T-helper 2 cell (primary cell): ENCODE measurements at places on chromosomes 1 and 21.

DNA sequence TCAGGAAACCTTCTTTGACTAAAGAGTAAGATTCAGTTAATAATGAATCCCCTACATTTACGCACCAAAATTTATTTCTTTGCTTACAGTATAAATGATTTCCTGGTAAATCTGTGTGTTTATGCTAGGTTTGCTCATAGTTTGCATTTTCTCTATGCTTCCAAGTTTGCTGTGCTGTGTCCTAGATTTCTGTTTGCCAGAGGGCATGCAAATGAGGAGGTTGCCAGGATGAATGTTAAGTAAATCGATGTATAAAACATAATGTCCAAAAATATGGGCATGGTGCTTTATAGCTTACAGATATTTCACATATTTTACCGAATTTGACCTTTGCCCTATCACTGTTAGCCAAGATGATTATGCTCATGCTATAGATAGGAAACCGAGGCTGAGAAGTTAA, 63.8 kb downstream of the TBX19 start:
- no peak for DNase-seq

DNA sequence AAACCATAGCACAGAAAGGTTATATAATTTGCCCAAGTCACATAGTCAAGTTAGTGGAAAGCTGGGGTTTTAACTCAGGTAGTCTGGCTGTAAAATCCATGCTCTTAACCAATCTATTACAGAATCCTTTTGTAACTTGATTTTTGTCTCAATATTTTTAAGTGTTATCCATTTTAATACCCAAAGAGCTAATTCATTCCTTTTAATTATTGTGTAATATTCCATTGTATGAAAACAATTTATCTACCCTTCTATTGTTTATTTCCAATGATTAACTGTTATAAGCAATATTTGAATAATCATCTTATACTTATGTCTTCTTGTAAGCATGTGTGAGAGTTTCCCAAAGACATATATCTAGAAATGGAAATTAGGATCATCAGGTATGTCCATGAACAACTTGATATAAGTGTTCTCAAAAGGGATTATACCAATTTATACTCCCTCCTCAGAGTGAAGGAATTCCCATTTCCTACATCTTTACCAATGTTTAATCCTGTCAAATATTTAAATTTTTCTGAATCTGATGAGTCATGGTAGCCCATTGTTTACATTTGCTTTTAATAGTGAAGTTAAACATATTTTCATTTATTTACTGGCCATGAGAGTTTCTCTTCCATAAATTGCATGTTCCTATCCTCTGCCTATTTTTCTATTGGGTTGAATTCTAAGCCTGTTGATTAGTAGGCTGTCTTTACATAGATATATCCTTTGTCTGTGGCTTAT, 13.9 kb downstream of the TEX50 start:
- DNase-seq, result no peak

DNA sequence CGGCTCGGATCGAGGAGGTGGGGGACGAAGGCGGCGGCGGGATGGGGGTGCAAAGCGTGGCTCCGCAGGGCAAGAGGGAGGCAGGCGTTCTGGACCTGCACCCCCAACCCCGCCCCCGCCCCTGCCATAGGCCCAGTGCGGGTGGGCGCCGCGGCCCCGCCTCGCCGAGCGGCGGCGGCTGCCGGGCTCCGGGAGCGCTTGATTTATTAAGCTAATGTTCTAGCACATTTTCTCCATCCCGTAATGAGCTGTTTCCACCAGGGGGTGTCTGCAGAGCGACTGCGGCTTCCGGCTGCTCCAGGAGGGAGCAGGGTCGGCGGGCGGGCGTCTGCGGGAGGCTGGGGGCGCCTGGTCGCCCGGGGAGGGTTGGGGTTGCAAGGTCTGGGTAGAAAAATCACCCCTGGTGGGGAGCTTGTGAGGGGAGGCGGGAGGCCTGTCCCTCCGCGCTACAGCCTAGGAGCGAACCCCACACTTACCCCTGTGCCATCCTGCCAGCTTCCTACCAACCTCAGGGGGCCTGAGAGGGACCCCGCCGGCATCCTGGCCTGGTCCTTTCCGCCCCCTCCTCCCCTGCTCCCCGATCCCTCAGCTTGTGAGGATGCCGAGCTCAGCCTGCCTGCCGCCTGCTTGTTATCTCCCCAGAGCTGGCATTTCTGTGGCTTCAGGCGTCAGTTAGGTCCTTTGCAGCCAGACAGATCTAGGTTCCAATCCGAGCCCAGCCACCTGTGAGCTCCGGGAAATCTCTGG, 48.5 kb upstream of the ACOT11 start:
- DNase-seq, result no peak

DNA sequence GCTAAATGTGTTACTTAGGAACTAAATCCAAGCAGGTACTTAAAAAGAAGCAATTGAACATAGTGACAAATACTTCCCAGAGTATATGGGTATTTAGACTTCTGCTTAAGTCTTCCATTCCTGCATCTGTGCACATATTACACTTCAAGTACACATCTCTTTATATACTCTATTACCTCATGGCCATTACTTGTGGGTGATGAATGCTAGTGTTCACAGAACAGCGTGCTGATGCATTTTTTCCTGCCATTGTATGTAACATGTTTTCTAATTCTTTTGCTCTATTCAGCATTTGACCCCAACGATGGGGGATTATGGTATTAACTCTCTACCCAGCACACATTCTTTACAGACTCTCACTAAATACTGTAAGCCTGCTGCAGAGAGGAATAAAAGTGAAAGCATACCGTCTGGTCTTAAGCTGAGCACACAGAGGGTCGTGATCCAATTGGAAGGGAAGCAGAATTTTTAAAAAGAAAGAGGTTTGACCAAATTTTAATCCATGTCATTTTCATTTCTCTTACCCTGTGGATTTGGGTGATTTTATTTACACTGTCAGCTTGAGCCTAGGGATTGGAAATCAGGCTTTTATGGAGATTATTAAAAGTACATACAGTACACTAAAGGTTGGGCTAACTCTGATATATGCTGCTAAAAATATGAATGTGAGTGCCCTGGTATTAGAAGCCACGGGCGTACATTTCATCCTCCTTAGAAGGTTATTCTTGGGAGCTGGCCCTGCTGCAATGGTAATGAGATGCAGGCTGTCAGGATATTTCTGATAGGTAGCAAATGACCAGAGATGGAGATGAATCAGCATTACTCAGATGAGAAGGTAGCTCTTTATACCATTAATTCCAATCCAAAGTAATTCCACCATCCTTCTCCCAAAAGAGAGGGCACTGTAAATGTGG, 95.5 kb upstream of the PROX1 start:
- no peak for DNase-seq

- DNase-seq, result no peak
Measured at GRCh38 chr1:167722152-167722869, 529 bp downstream of the MPZL1 start.

GRCh38 chr1:59163268-59164092, 133.4 kb upstream of the FGGY start:
- DNase-seq, result no peak

DNA sequence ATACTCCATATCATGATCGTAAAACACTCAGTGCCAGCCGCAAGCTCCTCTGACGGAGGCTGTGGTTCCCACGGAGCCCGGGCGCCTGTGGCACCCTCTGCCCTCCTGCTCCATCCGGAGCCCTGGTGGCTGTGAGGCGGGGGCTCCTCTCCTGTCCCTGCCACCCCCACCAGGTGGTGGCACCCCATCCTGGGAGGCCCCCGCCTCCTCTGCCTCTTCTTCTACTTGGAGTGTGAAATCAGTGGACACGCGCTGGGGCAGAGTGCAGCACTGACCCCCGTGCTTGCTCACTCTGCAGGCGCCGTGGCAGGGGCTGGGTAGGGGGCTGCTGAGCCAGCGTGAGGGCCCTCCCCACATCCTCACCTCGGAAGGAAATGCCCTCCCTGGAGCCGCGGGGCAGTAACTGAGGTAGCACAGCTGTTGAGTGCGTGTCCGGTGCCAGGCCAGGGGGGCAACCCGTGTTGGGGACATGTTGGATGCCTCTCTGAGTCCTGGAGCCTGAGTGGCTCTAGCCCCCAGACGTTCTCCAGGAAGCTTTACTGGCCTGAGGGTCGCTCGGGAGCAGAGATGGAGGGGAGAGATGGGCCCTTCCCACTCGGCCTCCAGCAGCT, 58.7 kb upstream of the ABCG1 start:
- DNase-seq, result no peak

GRCh38 chr1:152044386-152044785, 7.6 kb upstream of the S100A11 start:
- DNase-seq, result no peak

GRCh38 chr1:185896863-185897262, 162.7 kb downstream of the HMCN1 start:
- DNase-seq, result no peak

GRCh38 chr1:209721323-209721722, 16.7 kb downstream of the HSD11B1 start:
- DNase-seq, result no peak

- DNase-seq, result no peak
Measured at GRCh38 chr1:59521456-59521855, 224.6 kb downstream of the FGGY start.

- DNase-seq, result no peak
Measured at GRCh38 chr21:36707763-36708285, 8.9 kb downstream of the SIM2 start.

DNA sequence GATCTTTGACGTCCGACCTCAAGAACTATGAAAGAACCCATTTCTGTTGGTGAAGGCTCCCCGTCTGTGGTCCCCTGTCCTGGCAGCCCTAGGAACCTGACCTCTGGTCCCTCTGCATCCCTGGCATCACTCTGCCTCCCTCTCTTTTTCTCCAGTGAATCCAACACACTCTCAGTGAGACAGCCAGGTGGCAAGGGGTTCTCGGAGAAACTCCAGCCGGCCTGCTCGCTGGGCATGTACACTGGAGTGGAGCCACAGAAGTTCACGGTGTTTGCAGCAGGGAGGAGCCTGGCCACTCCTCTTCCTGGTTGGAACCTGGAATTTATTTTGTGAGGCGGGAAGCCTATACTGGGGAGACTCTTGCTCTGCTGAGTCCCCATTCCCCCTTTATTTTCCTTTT, 230.2 kb upstream of the AJAP1 start:
- DNase-seq, result no peak

- DNase-seq, result peak; percentile 10
Measured at GRCh38 chr21:21997390-21998333, 999.5 kb downstream of the NCAM2 start.

- DNase-seq, result peak; percentile 35
Measured at GRCh38 chr1:204207136-204207616, 6.6 kb downstream of the GOLT1A start.

- no peak for DNase-seq
Measured at GRCh38 chr1:228160201-228160761, 5.3 kb upstream of the IBA57 start.

- DNase-seq, result no peak
Measured at GRCh38 chr1:71738910-71739309, 543.4 kb downstream of the NEGR1 start.

- no peak for DNase-seq
Measured at GRCh38 chr1:198160946-198161614, 4.3 kb downstream of the NEK7 start.

- DNase-seq, result no peak
Measured at GRCh38 chr1:180286417-180286816, 56.4 kb downstream of the LHX4 start.
